Left colon (tissue), 2 donors: ENCODE measurements at places on chromosomes 3 and 15.
A peak's percentile ranks its signal among the peaks of the same experiment; 100 is the strongest.

DNA sequence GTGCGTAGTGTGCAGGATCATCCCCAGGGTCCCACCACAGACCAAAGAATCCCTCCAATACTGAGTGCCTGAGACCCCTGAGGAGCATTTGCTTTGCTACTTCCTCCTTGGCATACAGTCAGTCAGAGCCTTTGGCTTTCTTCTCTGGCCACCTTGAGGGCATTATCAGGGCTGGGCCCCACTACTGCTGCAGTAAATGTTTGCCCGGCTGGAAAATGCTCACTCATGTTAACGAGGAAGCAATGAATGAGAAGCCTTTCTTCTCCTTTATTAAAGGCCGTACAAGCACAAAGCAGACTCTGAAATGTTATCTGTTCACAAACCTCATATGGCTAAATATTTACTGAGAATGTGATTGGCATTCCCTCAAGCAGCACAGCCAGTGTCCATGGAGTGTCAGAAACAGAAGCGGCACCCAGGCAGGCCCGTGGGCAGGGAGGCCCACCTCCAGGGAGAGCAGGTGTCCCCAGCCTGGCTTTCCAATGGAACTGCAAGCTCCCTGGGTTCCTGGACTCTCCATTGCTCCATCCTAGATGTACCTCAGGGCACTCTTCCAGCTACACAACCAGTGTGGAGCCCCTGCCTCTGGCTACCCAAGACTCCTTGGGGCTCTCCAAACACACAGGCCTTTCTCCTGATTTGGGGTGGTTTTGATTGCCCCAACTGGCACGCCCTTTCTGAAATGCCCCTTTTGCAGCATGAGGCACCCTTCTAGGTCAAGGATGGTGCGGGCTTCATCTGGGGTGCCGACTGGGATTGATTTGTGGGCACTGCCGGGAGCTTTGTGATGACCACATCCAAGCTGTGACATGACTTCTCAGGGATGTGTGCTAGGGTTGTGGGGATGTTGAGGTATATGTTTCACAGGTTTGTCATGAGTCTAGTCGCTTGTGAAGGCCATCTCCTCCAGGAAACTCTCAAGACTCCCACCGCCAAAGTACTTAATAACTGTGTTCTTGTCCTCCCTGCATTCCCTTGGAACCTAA lies 195.6 kb downstream of the FAM43A start:
- DNase-seq, result peak; percentile 62

- no peak for DNase-seq
Observed at GRCh38 chr3:49260806-49261324, 16.2 kb downstream of the C3orf62 start.

DNA sequence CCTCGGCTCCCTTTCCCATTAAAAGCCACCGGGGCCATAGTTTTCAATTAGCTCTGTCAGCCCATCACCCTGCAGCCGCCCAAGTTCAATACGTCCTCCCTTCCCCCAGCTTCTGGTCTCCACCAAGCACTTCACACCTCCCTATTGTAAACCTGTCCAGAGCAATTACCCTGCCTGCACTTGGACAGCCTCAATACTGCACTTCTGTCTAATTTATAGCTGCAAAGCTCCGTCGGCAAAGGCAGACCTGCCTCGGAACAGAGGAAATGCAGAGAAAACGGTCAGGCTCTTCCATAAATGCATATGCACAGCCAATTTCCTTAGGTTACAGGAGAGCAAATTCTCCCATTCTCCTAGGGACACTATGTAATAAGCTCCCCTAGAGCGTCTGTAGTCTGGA lies 21.9 kb downstream of the LRIG1 start:
- DNase-seq, result peak; percentile 71

GRCh38 chr3:62818347-62818746 lies 56.9 kb downstream of the CADPS start:
- DNase-seq, result no peak

- DNase-seq, result no peak
Observed at GRCh38 chr3:80677796-80678195, 910.0 kb upstream of the ROBO1 start.

GRCh38 chr15:37586011-37586583 lies 348.3 kb upstream of the TMCO5A start:
- no peak for DNase-seq

DNA sequence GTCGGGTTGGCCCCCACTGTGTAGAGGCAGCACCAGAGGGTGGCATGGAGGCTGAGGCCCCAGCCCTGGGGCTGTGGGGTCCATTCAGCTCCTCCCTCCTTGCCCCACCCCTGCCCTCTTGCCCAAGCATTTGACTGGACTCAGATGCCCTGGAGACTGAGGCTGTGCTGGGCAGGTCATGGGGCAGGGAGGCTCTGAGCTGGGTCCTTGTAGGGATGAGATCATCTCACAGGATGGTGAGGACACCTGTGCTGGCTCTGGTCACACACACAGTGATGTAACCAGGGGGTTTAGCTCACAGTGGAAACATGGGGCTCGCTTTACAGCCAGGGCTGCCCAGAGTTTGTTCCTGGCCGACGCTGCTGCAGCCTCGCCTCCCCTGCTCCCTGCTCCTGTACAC lies 17.8 kb downstream of the ALPK3 start:
- no peak for DNase-seq

- DNase-seq, result no peak
Observed at GRCh38 chr3:72624656-72625055, 223.6 kb downstream of the SHQ1 start.

- DNase-seq, result no peak
Observed at GRCh38 chr15:70033109-70033508, 64.6 kb downstream of the TLE3 start.

GRCh38 chr3:140368223-140368811 lies 309.5 kb upstream of the TRIM42 start:
- no peak for DNase-seq

DNA sequence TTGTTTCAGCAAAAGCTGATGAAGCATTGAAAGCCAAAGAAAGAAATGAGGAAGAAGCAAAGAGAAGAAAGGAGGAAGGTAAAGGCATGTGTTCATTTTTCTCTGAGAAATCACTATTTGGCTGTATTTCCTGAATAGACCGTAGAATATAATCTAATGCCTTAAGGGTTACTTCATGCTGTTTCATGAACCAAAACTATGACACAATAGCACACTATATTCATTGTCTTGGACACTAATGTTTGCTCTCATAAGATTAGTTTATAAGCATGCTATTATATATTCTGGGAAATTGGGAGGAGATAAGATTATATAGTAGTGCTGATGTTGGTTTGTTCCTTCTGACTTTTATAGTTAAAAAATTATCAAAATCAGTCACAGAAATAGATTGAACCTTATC lies 110.1 kb upstream of the MLF1 start:
- no peak for DNase-seq

DNA sequence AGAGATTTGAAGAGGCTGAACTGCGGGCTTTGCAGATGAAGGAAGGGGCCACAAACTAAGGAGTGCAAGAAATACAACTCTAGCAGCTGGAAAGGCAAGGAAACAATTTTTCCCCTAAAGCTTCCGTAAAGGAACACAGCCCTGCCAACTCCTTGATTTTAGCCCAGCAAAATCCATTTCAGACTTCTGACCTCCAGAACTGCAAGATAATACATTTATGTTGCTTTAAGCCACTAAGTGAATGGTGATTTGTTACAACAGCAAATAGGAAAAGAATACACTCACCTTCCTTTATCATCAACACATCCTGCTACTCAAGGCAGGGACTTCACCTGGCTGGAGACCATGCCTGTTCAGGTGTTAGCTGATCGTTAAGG lies 119.3 kb upstream of the NR2E3 start:
- DNase-seq, result no peak

DNA sequence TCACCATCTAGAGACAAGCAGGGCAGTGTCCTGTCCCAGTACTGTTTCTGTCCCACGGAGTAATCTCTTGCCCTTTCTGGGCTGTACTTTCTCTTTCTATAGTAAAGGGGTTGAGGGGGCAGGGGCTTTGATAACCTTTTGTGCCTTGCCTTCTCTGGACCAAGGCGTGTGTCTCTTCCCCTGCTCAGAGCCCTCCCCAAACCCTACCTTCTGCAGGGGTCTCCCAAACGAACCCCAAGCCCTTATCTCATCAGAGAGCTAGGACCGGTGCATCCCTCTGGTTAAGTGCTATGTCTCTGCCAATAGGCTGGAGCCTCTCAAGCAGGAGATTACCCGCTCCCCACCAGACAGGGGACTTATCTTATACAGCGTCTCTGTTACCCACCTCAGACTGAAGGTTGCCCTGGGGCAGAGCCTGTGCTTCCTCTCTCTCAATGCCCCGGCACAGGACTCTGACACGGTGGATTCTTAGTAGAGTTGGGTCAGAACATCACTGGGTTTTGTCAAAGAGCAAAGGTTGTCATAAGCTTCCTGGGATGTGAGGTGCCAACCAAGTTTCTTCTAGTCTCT lies 2.9 kb downstream of the PLEKHO2 start:
- no peak for DNase-seq

DNA sequence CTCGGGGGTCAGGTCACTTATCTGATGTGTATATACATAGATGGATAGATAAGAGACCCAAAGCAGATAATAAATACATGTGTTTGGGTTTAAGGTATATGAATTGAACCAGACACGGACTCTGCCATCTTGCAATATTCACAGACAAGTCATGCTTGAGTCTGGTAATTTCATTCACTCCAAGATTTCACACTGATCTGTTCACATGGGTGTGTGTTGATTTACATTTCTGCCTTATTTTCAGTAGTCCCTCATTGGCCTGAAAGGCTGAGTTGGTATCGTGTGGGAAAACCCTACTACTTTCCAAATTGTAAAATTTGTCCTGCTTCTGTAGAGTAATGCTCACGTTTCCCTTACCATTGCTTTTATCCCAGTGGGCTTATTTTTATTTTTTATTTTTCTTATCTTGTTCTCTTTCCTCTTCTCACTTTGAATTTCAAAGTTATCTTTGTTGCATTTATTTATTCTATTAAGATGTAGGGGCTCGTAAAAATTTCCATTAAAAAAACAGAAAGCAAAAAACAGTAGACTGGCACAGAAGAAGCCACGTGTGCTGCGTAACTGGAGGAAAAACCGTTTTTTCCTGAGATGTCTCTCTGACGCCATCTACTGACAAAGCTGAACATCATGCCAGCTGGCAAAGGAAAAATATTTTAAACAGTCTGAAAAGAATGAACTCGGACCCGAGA lies 10.8 kb upstream of the MFSD1 start:
- DNase-seq, result no peak

- no peak for DNase-seq
Observed at GRCh38 chr3:127754411-127755304, 67.7 kb downstream of the MGLL start.

DNA sequence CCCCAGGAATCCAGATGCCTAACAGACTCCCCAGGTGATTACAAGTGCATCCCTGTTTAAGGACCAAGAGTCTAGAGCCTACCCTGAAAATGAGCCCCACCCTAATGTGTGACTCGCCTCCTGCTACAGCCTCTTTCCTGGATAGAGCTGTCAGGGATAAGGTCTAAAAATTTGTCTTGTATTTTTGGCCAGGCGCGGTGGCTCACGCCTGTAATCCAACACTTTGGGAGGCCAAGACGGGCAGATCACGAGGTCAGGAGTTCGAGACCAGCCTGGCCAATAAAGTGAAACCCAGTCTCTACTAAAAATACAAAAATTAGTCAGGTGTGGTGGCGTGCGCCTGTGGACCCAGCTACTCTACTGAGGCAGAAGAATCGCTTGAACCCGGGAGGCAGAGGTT lies 11.2 kb downstream of the TMC3 start:
- no peak for DNase-seq

DNA sequence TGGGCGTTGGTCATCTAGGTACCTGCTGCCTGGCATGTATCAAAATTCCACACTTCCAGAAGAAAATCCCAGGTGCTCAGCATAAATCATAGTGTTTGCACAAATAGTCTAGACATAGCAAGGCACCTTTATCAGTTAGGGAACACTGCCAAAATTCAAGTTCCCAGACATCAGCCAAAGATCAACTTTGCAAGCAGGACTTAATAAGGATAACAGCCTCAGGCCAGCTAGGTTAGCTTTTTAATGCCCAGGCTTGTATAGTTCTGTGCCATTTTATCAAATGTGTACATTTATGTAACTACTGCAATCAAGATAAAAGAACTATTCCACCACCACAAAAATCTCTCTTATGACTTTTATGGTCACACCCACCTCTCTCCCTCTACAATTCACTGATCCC lies 30.7 kb downstream of the DZIP3 start:
- DNase-seq, result no peak

DNA sequence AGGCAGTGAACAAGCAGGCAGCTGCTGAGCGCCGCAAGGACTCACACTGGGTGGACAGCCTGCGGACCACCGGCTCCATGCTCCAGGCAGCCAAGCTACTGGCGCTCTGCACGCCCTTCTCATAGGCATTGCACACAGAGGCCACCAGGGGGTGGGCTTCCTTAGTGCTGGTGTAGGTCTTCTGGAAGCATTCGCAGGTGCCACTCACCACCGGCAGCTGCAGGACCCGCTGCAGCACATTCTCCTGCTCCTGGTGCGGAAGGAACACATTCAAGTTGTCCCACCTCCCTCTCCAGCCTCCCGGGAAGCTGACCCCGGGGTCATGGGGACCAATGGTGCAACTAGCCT lies 6.0 kb downstream of the PLIN1 start:
- no peak for DNase-seq

DNA sequence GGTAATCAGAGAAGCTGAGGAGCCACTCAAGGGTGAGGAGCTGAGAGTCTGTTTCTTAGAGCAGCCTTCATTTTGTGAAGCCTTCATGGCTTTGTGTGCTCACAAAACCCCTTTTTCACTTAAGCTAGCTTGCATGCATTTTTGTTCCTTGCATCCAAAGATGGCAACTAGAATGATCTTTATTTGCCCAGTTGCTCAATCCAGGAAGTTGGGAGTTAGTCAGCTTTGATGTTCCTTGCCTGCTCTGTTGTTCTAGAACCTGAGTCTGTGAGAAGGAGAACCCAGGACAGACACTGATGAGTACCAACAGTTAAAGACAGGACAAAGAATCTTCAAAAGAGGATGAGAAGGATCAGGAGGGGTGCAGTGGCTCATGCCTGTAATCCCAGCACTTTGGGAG lies 81.8 kb downstream of the IL20RB start:
- no peak for DNase-seq

DNA sequence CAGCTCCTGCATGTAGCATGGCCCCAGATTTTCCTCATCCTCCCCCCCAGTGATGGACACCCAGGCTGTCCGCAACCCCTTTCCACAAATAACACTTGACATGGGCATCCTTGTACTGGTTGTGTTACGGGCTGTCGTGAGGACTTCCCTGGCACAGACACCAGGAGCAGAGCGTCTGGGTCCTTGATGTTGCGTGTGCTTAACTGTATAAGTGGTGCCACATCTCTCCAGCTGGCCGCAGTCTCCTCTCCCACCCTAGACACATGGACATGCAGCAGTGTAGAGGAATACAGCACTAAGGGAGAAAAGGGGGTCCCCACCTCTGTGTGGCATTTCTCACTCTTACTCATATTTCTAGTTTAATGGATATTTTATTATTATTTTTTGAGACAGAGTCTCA lies 56.6 kb downstream of the FBLN2 start:
- no peak for DNase-seq

GRCh38 chr3:154775821-154776548 lies 304.1 kb upstream of the MME start:
- no peak for DNase-seq

GRCh38 chr3:174356596-174356995 lies 502.5 kb upstream of the NAALADL2 start:
- no peak for DNase-seq
